Hematopoietic multipotent progenitor cell (in vitro differentiated cells): ENCODE measurements at places on chromosomes 7 and 10.

GRCh38 chr10:89516149-89516832, 19.1 kb downstream of the SLC16A12 start:
- no peak for DNase-seq

DNA sequence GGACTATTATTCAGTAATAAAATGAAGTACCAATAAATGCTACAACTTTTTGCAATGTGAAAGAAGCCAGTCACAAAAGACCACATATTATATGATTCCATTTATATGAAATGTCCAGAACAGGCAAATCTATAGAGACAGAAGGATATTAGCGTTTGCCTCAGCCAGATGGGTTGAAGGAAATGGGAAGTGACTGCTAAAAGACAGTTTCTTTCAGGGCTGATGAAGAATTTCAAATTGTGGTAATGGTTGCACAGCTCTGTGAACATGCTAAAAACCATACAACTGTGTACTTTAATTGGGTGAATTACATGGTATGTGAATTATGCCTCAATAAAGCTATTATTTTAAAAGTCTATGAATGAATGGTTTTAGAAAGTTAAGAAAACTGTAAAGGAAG, 23.9 kb upstream of the REEP3 start:
- DNase-seq: no peak

DNA sequence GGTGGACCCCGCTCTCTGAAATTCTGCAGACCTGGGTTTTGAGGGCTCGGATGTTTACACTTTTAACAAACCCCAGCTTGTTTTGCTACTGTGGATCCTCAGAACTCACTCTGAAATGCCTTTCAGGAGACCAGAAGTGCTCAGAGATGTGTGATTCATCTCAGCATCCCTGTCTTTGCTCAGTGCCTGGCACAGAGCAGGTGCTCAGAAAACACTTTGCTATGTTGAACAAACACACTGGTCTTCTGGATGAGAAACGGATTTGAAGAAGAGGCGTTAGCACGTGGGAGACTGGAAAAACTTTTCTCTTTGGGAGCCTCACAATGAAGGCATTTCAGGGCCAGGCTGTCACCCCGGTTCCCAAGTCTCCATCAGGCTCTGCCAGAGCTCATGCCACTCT, 53.3 kb downstream of the SH3PXD2A start:
- no peak for DNase-seq

- DNase-seq: no peak
Observed at GRCh38 chr10:110423650-110424049, 74.1 kb upstream of the DUSP5 start.

DNA sequence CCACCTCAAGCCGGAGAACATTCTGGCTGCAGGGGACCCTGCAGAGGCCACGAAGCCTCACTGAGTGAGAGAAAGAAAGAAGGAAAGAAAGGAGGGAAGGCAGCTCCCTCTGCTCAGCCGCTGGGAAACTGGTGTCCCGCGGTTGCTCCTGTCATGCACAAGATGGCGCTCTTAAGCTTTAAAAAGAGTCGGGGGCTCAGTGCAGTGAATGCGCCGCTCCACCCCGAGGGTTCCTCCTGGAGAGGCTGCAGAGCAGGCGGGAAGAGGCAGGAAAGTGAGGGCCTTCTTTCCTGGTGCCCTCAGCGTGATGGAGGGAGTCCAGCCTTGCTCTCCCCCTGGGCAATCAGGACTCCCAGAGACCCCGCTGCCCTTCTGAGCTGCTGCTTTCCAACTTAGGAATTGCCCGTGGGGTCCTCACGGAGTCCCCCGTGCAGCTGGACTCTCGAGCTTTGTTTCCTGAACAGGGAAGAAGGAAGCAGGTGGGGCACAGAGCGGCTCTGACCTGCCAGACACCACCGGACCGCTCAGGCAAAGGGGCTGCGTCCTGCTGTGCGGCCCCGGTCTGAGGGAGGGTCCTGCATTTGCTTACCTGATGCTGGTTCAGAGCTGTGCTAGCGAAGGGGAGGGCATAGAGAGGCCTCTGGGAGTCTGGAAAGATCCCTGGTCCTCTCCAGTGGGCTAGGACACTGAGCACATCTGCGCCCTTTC, 141.9 kb upstream of the MKI67 start:
- DNase-seq: peak; percentile 67

- no peak for DNase-seq
Observed at GRCh38 chr7:155593461-155594162, 47.3 kb upstream of the CNPY1 start.
